ENCODE measurements at places on chromosomes 6 and 20.

GRCh38 chr6:118186672-118187567 is 279.9 kb downstream of the SLC35F1 start:
- no peak for DNase-seq

GRCh38 chr20:31843881-31844280 is 1.5 kb downstream of the FOXS1 start:
- DNase-seq = no peak

DNA sequence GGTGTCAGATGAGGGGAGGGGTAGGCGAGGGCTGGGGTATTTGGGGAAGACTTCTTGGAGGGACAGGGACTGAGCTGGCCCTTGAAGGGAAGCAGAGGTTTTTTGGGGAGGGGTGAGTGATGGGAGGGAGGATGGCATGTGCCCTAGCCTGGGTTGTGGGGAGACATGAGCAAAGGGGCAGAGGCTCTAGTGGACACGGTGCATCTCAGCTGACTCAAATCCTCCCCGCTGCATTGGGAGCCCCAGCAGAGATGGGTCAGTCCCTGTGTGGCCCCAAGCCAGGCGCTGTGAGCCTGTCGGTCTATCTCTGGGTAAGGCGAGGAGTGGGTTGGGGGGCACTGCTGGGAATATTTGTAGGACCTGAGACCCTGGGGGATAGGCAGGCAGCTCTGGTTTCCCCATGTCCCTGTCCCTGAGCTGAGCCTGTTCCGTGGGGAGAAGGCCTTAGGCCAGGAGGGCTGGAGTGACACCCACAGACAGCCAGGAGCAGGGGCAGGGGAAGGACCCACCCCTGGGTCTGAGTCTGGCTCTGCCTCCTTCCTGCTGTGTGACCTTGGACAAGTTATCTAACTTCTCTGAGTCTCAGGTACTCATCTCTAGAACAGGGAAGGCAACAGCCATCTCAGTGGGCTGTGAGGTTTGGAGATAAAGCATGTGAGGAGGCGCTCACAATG is 36.0 kb downstream of the SPDEF start:
- DNase-seq = no peak

DNA sequence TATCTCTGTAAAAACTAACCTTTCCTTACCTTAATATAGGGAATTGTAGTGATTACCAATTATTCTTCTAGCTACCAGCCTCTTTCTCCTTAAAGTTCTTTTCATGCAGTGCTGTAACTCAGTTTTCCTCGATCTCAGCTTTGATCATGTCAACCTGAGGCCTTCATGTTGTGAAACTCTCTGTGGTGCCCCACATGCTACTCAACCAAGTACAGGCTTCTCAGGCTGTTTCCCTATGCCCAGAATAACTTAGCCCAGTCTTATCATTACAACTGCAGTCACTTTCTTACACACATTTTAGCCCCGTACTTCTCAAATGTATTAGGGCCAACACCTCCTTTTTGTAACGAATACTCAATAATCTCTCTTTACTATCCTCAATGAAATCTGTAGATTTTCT is 90.1 kb upstream of the SUPT3H start:
- DNase-seq = no peak

DNA sequence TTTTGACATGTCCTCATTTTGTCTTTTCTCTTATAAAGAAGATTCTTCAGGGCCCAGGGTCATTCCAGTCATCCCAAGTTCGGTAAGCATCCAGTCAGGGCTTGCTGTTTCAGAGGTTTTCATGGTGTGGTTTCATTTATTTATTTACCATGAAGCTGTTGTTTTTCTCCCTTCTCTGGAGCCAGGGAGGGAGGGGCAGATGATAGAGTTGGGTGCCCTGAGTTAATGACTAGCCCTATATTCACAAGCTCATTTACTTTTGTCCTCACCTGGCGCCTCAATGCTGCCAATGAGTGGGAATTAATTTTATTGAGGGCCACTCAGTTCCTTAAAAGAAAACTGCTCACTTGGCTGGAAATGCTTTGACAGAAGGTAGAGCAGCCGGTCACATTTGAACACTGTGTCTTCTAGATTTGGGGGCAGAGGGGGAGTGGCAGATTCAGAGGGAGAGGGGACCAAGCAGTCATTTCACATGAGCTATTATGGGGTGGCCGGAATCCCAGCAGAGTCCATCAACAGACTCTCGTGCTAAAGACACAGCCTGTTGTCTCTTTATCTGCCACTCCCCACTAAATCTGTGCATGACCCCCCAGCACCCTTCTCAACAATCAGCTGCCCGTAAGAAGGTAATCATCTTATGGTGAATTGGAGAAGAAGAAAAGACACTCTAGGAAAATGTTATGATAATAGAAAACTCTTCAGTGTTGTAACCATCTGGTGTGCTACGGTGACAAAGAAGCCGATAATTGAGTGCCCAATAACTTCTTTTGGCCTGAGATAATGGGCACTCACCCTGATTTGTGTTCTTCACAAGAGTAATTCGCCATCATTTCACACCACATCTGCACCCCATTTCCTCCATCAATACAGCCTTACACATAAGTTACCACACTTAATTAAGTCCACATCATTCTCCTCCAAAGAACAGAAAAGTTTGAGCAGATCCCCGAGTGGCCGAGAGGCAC is 573.5 kb upstream of the JAG1 start:
- no peak for DNase-seq

DNA sequence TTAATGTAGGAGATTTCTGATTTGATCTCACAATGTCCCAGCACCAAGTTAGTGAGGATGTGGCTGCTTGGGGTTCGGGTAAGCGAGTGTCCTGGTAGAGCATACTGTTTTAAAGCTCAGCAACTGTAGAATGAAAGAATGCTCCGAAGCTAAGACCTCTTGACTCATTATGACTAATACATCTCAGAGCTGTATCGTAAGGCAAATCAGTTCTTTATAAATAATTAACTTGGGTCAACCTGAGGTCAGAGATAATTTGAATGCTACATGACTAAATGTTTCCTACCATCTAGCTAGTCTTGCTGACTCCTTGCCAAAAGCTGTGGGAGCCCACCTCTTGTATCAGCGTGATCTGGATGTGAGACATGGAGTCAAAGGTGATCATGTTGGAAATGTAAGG is 128.8 kb upstream of the PDE7B start:
- no peak for DNase-seq

DNA sequence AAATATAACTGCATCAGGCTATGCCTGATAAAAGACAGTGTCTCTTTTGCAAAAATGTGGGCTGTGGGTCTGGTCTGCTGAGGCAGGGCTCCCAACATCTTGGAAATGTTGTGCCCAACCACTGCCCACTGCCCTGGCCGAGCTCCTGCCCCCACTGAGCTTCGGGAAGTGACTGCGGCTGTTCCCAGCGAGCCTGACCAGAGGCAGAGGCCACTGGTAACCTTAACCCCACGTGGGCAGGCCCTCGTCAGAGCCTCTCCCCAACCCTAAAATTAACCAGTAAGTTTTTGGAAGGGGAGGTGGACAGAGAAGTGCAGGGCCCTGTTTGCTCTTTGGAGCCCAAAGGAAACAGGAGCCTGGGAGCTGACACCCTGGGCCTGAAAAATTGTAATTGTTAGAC is 225.9 kb downstream of the MAFB start:
- DNase-seq = no peak

GRCh38 chr6:139754898-139755775 is 380.7 kb upstream of the CITED2 start:
- DNase-seq = no peak

GRCh38 chr6:52015953-52016352 is 71.5 kb downstream of the PKHD1 start:
- no peak for DNase-seq

DNA sequence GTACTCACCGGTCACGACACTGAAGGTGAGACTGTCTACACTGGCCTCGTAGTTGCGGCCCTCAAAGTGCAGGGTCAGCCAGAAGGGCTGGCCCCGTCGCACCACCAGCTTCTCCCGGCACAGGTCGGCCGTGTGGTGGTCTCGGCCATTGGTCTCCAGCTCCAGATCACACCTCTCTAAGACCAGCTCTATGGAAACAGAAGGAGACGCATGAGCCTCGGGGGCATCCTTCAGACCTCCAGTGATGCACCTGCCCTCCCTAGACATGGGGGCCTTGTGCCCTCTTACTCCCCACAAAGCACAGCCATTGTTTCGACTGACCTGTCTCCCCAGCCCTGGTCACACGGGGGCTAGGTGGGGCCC is 3.7 kb downstream of the TGM2 start:
- no peak for DNase-seq

DNA sequence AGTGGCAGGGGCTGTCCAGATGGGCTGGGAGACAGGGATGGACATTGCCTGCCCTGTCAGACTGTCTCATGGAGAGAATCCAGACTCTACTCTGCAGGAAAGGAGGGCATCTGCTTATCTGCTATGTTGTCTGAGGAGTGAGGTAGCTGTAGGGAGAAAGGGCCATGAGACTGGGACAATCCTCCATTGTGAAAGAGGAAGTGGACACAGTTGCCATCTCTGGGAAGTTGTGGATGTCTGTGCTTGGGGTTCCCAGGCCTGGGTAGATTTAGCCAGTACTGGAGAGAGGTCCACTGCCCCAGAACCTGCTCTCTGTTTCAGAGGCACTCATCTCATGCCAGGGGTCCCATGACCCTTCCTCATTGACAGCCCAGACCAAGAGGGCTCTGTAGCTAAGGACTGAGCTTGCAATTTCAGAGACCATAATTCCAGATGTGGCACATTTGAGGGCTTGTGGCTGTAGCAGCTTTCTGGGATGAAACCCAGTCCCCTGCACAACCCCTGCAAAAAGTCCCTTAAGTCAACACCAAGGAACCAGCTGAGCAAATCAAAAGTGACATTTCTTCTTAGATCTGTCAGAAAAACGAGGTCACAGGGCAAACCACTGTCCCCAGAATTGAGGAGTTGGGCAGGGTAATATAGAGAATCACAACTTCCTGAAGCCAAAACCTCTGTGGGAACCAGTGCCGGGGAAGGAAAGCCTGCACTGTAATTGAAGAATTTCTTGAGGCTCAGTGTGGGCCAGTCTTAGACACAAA is 4.1 kb upstream of the SIRPG start:
- DNase-seq = no peak

- DNase-seq = no peak
Measured at GRCh38 chr6:159713984-159714383, 13.3 kb upstream of the WTAP start.

- no peak for DNase-seq
Measured at GRCh38 chr6:132661906-132662305, 2.9 kb upstream of the TAAR1 start.

DNA sequence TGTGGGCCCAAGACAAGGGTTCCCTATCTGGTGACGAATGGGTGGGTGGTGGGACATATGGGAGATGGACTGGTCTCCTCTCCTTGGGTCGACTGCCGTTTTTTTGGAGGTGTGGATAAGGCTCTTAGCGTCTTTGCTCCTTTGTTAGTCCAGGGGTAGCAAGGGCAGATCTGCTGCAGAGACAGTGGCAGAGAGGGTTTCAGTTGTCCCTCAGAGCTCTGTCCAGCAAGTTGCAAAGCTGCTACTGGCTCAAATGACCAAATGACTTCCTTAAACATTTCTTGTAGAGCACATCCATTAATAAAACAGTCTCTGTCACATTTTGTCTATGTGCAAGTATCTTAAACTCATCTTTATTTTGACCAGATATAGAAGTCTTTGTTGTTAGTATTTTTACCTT is 508.0 kb upstream of the ADGRB3 start:
- DNase-seq = no peak

DNA sequence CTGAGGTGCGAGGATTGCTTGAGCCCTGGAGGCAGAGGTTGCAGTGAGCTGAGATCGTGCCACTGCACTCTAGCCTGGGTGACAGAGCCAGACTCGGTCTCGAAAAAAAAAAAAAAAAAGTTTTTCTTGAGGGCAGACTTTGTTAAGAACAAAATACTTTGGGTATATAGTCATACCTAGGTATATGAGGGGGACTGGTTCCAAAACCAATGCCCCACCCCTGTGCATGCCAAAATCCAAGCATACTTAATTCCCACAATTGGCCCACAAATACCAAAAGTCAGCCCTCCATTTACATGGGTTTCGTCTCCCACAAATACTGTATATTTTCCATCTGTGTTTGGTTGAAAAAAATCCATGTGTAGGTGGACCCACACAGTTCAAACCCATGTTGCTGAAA is 119.9 kb downstream of the INSM1 start:
- DNase-seq = no peak

DNA sequence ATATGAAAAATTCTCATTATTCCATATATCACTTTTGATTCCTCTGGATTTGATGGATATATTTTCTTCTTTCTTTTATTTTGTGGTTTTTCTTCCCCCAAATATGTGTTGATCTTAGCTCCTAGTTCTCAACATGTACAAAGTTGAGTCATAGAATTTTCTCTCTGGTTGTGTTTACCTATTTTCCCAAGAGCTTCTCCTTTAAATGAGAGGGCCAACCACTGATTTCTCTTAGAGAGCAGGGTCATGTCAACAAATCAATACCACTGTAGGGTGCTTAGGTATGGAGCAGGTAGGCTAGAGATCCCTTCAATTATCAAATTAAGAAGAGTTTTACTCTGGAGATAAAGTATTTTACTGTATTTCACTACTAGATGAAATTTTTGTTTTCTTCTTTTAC is 145.7 kb downstream of the BMP5 start:
- DNase-seq = no peak

DNA sequence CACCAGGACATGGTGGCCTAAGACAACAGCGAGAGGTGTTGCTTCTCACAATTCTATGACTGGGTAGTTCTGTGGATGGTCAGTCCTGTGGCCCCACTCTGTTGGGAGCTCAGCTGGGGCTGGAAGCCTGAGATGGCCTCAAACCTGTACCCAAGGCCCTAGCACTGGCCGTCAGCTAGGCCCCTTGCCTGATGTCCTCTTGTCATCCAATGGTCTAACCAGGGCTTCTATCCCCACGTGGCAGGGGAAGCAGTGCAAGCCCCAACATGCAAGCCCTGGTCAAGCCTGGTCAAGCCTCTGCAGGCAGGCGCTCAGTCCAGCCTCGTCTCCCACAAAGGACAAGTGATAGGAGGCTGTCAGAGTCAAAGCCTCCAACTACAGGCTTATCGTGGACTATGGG is 196.5 kb upstream of the CST7 start:
- DNase-seq = no peak

DNA sequence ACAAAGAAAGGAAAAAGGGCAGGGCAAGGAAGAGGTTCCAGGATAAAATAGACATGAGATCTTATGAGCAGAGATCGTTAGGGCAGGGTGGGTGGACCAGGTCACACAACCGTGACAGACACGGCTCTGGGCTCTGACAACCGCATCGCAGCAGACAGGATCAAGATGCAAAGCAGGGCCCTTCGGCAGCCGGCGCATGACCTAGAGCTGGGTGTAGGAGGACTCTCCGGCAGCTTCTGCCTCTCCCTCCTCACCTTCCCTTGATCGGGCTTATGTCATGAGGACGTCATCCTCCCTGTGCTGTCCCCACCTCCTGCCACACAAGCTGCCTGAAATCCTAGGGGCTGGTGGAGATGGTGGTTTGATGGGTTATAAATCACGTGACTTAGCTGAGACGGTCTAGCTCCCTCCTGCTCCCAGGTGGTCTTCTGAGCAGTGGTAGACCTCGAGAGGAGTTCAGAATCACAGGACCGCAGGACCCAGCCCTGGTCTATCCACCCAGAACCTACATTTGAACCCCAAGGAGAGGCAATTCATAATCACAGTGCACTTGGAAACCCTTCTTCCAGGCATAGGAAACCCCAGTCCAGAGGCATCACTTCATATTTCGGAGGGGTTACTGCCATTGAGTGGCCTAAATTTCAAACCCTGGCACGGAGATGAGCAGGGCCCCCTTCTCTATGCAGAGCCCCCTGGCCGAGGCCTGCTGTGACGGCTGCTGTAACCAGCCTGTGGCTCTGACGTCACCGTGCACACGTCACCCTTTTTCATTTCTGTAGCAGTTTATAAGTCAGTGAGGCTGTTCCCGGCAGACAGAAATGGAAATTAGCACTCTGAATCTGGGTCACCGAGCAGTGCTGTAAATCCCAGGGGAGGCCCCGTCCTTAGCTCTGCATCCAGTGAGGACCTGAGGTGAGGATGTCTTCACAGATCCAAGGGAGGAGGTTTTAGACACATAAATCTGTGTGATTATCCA is 8.7 kb upstream of the CCR6 start:
- peak; percentile 48 for DNase-seq
